ENCODE measurements at places on chromosomes 3 and 15.
A peak's percentile ranks its signal among the peaks of the same experiment; 100 is the strongest.

DNA sequence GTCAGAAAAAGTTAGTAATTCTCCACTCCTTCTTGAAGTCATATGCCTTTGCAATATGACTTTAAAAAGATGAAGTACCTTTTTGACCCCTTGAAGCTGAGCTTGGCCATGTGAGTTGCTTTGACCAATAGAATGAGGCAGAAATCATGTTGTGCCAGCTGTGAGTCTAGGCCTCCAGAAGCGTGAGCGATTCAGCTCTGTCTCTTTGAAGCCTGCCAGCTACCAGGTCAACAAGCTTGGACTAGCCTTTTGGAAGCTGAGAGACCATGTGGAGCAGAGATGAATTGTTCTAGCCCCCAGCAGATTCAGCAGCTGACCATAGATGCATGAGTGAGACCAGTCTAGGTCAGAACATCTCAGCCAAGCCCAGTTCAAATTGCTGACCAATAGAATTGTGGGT, 69.8 kb upstream of the EOMES start:
- no peak overlapping the region for H3K4me3 ChIP-seq
- DNase-seq, result no peak
- H3K27me3 ChIP-seq, result no peaks in the 10 kb centered on the region
- no peaks in the 10 kb centered on the region for H3K4me1 ChIP-seq
- H3K27ac ChIP-seq, result no peak overlapping the region
- no peaks in the 10 kb centered on the region for H3K36me3 ChIP-seq

DNA sequence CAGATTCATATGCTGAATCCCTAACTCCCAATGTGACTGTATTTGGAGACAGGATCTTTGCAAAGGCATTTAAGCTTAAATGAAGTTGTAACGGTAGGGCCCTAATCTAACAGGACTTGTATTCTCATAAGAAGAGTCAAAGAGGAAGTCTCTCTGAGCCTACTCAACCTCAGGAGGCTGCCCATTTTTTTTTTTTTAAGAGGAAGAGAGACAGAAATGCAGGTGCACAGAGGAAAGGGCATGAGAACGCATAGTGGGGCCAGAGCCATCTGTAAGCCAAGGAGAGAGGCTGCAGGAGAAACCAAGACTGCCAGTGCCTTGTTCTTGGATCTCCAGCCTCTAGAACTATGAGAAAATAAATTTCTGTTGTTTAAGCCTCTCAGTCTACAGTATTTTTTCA, 28.4 kb downstream of the ZNF860 start:
- H3K4me1 ChIP-seq, result no peaks in the 10 kb centered on the region
- H3K36me3 ChIP-seq, result no peaks in the 10 kb centered on the region
- DNase-seq, result no peak
- H3K27me3 ChIP-seq, result no peaks in the 10 kb centered on the region

DNA sequence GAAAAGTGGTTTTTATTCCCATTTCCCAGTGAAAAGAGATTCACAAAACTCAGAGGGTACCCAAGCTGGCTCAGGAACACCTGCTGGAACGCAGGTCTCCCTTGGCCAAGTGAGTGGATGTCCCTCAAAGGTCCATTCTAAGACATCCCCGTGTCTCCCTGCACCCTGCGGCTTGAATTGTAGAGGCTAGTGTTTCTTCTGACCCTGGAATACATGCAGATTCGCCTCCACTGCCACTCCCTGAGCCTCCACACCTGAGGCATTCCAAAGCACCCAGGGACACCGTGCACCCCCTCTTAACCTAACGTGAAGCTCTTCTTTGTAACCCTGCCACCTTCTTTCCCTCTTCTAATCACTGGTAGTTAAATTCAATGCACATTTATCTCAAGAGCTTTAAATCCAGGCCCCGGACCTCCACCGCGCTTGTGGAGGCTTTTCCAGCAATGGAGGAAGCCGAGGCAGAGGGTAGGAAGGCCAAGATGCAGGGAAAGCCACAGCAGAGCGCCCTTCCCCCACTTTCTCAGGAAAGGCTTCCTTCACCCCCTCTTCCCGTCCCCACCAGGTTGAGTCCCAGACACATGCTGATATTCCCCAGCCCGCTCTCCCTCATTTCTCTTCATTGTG, 590 bp upstream of the ITGA11 start:
- DNase-seq, result no peak
- no peaks in the 10 kb centered on the region for H3K36me3 ChIP-seq
- H3K27me3 ChIP-seq, result peaks cover 28% of the 10 kb centered on the region
- no peak overlapping the region for H3K27ac ChIP-seq
- no peak overlapping the region for H3K4me3 ChIP-seq

DNA sequence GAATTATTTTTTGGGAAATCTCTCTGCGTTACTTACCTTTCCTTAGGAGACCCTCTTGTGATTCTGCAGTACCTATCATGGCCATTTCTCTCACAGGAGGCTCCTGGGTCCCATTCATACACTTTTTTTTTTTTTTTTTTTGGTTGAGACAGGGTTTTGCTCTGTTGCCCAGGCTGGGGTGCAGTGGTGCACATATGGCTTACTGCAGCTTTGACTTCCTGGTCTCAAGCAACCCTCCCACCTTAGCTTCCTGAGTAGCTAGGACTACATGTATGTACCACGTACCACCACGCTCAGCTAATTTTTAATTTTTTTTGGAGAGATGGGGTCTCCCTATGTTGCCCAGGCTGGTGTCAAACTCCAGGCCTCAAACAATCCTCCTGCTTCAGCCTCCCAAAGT, 36.1 kb downstream of the TRAK1 start:
- H3K4me3 ChIP-seq, result no peak overlapping the region
- H3K27ac ChIP-seq, result no peak overlapping the region
- H3K4me1 ChIP-seq, result 0 out of 2 replicates have a peak, but pooled peaks cover 4% of the 10 kb centered on the region
- DNase-seq, result no peak

- DNase-seq, result no peak
- peaks cover 73% of the 10 kb centered on the region for H3K4me1 ChIP-seq
- no peak overlapping the region for H3K4me3 ChIP-seq
- no peaks in the 10 kb centered on the region for H3K36me3 ChIP-seq
- no peaks in the 10 kb centered on the region for H3K27me3 ChIP-seq
- peak overlapping the region; percentile 90 for H3K27ac ChIP-seq
Measured at GRCh38 chr3:133448478-133449122, 48.7 kb downstream of the BFSP2 start.

DNA sequence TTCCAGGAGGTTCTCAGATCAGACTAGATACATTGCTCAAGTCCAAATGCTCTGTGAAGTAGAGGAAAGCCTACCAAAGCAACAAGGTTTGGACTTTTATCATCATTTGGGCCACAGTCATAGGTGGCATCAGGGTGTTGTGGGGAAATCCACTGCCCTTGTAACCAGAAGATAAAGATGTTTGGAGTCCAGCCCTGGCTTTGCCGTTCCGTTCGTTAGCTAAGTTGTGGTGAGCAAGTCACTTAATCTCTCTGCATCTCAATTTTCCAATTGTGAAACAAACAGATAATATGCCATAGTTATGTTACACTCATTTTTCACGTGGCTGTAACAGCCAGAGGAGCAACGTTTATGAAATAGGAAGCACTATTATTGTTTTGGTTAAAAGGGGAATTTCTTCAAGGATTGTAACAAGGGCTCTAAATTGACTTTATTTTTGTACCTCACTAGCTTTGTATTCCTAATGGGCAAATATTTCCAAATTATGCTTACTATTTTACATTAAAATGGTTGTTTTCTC, 125.6 kb downstream of the CD47 start:
- no peaks in the 10 kb centered on the region for H3K27me3 ChIP-seq
- H3K36me3 ChIP-seq, result no peaks in the 10 kb centered on the region
- no peaks in the 10 kb centered on the region for H3K4me1 ChIP-seq
- DNase-seq, result no peak
- no peak overlapping the region for H3K4me3 ChIP-seq
- no peak overlapping the region for H3K27ac ChIP-seq

DNA sequence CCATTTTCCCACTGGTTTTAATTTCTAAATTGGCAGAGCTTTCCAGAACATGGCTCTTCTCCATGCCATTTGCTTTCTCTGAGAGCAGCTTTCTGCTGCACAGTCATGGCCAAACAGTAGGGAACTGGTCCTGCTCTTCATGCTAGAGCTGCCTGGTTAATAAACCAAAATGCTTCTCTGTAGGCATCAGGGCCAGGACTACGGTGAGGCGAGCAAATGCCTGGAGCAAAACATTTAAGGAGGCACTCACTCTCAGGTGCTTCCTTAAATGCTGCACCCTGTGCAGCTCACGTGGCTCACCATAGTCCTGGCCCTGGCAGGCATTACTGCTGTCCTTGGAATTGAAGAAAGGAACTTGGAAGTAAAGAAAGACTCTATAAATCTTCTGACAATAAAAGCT, 48.5 kb upstream of the PPP2R3A start:
- H3K27ac ChIP-seq, result no peak overlapping the region
- no peak for DNase-seq
- no peaks in the 10 kb centered on the region for H3K36me3 ChIP-seq

- no peak overlapping the region for H3K4me3 ChIP-seq
- H3K27ac ChIP-seq, result no peak overlapping the region
- H3K36me3 ChIP-seq, result no peaks in the 10 kb centered on the region
- no peak for DNase-seq
- H3K4me1 ChIP-seq, result no peaks in the 10 kb centered on the region
Measured at GRCh38 chr3:62035402-62036057, 337.8 kb downstream of the FEZF2 start.

GRCh38 chr15:86327230-86327865, 247.7 kb downstream of the AGBL1 start:
- H3K27ac ChIP-seq, result no peak overlapping the region
- H3K27me3 ChIP-seq, result no peaks in the 10 kb centered on the region
- no peak overlapping the region for H3K4me3 ChIP-seq
- H3K36me3 ChIP-seq, result no peaks in the 10 kb centered on the region

- H3K4me1 ChIP-seq, result 0 out of 2 replicates have a peak, but pooled peaks cover 2% of the 10 kb centered on the region
- peak; percentile 52 for DNase-seq
- H3K4me3 ChIP-seq, result no peak overlapping the region
- no peaks in the 10 kb centered on the region for H3K27me3 ChIP-seq
- no peaks in the 10 kb centered on the region for H3K36me3 ChIP-seq
- H3K27ac ChIP-seq, result no peak overlapping the region
Measured at GRCh38 chr15:62455441-62455921, 290.4 kb upstream of the C2CD4B start.

DNA sequence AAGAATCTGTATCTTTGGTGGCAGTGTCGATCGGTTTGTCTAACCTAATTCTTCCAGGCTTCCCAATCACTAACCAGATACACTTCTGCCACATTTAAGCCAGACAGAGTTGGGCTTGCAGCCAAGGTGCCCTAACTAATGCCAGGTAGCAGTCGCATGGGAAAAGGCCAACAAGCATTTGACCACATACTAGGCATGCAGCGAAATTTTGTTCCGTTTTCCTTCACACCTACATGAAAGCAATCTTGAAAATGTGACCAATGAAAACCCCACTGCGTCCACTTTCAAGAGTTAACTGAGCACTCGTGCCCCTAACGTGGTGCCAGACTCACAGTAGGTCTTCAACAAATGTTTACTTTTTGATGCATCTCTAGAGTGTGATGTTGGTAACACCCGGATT, 192.2 kb upstream of the TPM1 start:
- no peak for DNase-seq
- peak overlapping the region; percentile 67 for H3K27ac ChIP-seq
- peaks cover 31% of the 10 kb centered on the region for H3K4me1 ChIP-seq
- no peaks in the 10 kb centered on the region for H3K27me3 ChIP-seq

- H3K27me3 ChIP-seq, result no peaks in the 10 kb centered on the region
- no peaks in the 10 kb centered on the region for H3K36me3 ChIP-seq
- no peak overlapping the region for H3K27ac ChIP-seq
- H3K4me1 ChIP-seq, result no peaks in the 10 kb centered on the region
- DNase-seq, result no peak
Measured at GRCh38 chr15:93152360-93152759, 63.3 kb upstream of the RGMA start.

DNA sequence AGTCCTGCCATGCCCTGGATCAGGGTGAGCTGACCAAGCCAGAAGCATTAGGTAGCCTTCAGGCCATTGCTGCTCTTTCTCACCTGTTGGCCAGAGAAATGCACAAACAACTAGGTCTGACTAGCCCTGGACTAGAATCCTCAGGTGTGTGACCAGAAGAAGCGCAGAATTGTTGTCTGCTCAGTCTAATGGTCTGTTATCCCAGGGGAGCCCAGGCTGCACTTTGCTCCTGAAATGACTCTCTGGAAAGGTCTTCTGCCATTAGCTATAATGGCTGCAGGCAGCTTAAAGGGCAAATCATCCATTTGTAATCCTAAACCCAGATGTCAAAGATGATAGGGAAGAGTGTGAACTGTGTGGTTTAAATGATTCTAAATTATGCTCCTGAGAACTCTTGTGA, 246.1 kb downstream of the NFKBIZ start:
- no peaks in the 10 kb centered on the region for H3K4me1 ChIP-seq
- no peak overlapping the region for H3K27ac ChIP-seq
- DNase-seq, result no peak
- H3K36me3 ChIP-seq, result no peaks in the 10 kb centered on the region
- no peak overlapping the region for H3K4me3 ChIP-seq
- 0 out of 2 replicates have a peak, but pooled peaks cover 2% of the 10 kb centered on the region for H3K27me3 ChIP-seq

GRCh38 chr3:53219895-53220483, 35.8 kb downstream of the TKT start:
- no peak overlapping the region for H3K27ac ChIP-seq
- DNase-seq, result peak; percentile 52

DNA sequence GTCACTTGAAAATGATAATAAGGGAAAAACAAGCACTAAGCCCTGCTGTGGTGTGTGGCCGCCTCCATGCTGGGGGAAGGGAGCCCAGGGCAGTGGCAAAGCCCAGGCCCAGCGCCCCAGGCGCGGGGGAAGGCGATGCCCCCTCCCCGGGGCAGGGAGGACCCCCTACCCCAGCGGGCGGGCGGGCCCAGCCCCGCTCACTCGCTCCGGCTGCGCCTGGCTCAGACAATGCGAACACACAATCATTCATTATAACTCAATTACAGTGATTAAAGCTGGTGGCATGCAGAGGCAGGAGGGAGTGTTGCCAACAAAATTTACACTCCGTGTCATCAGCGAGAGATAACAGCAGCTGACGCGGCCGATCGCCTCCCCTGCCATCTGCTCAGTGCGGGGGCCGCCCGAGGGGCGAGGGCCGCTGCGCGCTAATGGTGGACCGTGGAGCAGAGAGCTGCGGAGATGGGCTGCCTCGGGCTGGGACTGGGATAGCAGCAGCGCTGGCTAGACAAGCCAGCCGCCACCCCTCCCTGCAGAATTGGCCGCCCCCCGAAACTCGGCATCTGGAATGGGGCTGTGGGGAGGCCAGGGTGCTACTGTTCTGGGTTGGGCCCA, 64.1 kb downstream of the TLE3 start:
- H3K36me3 ChIP-seq, result no peaks in the 10 kb centered on the region
- DNase-seq, result no peak
- no peaks in the 10 kb centered on the region for H3K27me3 ChIP-seq
- H3K4me3 ChIP-seq, result no peak overlapping the region

GRCh38 chr3:29373131-29373680, 92.3 kb downstream of the RBMS3 start:
- H3K27ac ChIP-seq, result no peak overlapping the region
- H3K4me1 ChIP-seq, result no peaks in the 10 kb centered on the region
- H3K27me3 ChIP-seq, result no peaks in the 10 kb centered on the region
- DNase-seq, result no peak
- H3K36me3 ChIP-seq, result no peaks in the 10 kb centered on the region
- no peak overlapping the region for H3K4me3 ChIP-seq

DNA sequence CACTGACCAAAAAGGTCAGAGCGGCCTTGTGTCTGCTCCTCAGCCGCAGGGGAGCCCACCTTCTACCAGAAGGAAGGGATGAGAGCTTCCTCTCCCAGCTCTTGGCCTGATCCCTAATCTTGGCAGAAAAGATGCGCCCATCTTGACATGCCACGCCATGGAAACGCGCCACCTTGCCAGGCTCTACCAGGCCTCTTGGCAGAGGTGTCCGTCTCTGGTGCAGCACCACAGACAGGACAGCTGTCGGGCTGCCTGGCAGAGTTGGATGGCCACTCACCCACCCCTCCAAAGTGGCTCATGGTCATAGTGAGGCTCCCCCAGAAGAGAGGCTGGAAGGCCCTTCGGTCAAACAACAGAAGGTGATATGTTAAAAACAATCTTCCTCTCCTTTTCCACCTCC, 105.2 kb downstream of the LIPC start:
- H3K36me3 ChIP-seq, result no peaks in the 10 kb centered on the region
- no peaks in the 10 kb centered on the region for H3K27me3 ChIP-seq
- no peaks in the 10 kb centered on the region for H3K4me1 ChIP-seq
- no peak for DNase-seq

All from Panc1 (cell line).